ENCODE measurements at places on chromosomes 13 and 19.

DNA sequence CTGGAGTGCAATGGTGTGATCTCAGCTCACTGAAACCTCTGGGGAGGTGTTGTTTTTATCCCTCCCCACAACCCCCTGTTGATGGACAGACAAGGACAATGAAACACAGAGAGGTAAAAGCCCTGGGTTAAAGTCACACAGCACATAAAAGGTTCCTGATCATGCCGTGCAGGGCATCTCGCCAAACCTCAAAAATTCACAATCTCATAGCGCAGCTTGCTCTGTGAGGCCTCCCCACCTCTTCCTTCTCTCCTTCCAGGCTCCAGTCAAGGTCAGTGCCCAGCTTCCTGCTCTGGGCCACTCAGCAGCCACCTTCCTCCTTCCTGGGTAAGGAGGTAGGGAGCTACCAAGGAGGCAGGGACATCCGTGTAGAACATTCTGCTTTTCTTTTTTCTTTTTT is 2.3 kb downstream of the FUT2 start:
- DNase-seq = no peak

- DNase-seq = no peak
Observed at GRCh38 chr13:67493835-67494234, 263.7 kb upstream of the PCDH9 start.

DNA sequence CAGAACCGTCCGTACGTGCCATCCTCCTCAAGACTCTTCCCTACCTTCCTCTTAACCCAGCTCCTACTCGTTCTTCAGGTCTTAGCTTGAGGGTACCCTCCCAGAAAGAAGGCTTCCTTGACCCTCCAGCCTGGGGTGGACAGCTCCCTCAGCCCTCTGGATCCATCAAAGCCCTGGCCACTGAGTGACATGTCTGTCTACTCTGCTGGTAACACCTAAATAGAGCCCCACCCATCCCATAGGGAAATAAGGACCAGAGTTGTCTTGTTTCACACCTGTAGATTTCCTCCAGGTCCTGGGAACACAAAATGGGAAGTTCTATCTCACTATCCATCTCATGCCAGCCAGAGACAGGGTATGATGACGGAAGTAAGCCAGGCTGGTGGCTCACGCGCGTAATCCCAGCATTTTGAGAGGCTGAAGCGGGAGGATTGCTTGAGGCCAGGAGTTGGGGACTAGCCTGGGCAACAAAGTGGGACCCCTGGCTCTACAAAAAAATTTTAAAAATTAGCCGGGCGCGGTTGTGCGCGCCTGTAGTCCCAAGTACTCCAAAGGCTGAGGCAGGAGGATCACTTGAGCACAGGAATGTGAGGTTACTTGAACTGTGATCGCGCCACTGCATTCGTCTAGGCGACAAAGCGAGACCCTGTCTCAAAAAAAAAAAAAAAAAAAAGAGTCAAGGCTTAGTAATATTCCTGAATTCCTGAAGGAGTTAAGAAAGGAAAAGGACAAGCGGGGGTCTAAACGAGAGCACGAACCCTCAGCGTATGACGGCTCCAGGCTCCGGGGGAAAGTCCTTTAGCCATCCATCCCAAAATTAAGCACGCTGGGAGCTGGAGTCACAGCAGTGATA is 566 bp upstream of the CCDC97 start:
- no peak for DNase-seq

DNA sequence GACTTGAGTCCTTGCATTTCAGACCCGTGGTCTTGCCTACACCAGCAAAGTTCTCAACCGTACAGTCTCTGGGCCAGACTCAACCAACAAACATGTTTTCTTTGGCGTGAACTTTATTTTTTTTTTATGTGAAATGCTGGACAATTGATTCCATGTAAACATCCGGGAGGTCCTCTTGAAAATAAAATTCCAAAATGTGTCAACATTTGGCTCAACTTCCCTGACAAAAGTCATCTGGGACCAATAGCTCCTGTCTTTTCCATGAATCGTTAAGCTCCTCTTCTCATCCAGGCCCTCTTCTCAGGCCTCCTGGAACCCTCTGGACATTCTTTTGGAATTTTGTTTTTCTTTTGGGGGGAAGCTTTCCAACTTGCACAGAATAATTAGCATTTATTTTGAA is 2.7 kb downstream of the ALDH16A1 start:
- no peak for DNase-seq

DNA sequence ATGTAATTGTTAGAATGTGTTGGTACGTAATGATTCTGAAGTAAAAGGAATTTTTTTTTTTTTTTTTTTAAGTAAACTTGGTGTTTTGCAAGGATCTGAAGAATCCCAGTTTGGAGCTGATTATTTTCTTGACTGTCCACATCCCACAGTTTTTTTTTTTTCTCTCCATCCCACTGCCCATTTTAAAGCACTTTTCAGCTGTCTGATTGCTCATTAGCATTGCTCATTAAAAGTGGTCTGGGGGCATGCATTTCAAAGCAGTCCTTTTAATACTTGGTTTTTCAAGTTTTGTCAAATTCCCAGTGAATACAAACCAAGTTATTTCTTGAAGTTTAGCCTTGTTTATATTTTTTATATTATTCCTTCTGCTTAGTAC is 44.1 kb downstream of the SLAIN1 start:
- no peak for DNase-seq

GRCh38 chr13:37690361-37690760 is 91.8 kb upstream of the POSTN start:
- DNase-seq = no peak

GRCh38 chr13:44211704-44212346 is 161.8 kb upstream of the SERP2 start:
- DNase-seq = no peak

DNA sequence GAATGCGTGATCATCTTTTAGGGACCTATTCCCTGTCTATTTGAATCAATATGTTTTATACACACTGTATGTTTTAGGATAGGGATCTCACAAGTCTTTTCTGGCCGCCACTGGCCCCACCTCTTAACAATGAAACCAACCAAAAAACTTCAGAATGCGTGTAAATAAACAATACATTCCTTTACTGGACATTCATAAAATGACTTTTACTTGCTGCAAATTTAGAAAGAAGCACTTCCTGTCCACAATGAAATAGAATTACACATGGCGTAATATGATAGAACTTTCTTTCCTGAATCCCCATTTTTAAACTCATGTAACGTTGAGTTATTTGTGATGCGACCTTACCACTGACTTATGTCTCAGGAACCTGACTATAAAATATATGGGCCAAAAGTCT is 233.6 kb downstream of the SLITRK6 start:
- no peak for DNase-seq

DNA sequence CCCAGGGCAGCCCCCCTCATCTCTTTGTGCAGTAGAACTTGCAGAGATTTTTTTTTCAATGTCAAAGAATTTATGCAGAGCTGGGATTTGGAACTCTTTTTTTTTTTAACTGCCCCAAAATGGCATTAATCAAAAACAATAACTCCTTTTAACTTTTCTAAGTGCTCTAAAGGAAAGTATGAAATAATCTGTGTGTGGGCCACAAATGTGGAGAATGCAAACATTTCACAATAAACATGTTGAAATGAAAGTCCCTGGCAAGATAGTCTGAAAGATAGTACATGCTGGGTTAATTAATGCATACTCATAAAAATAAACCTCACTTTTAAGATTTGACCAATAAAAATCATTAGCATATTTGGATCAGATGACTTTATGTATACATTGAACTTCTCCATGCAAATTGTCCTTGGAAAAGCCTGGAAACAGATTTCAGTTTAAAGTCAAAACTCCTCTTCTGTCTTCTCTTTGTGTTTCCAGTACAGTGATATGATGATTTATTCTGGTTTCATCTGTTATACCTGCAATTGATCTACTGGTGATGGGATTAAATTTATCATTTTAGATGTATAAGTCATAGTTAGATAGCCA is 30.5 kb upstream of the ZNF536 start:
- DNase-seq = no peak

- no peak for DNase-seq
Observed at GRCh38 chr19:13825489-13826441, 30.5 kb downstream of the ZSWIM4 start.

DNA sequence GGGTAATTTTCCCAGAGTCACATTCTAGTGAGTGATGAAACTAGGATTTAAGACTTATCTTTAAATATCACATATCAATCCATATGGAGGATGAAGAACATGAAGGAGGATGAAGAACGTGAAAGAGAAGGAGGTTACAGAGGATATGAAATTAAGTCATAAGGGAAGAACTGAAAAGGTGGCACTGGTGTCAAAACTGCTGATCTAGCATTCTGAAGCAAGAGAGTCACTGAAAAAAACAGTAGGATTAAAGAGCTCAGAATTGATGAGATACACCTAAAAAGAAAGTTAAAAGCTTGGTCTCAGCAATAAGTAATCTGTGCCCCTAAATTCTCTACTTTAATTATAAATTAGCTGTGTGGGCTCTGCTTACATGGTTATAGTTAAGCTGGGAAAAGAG is 156.5 kb downstream of the KCTD12 start:
- DNase-seq = no peak

DNA sequence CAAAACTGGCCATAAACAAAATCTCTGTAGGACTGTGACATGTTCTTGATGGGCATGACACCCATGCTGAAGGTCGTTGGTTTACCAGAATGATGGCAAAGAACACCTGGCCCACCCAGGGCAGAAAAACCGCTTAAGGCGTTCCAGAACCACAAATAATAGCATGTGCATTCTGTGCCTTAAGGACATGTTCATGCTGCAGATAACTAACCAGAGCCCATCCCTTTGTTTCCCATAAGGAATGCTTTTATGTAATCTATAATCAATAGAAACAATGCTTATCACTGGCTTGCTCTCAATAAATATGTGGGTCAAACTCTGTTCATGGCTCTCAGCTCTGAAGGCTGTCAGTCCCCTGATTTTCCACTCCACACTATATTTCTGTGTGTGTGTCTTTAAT is 11.2 kb upstream of the ZNF578 start:
- no peak for DNase-seq

DNA sequence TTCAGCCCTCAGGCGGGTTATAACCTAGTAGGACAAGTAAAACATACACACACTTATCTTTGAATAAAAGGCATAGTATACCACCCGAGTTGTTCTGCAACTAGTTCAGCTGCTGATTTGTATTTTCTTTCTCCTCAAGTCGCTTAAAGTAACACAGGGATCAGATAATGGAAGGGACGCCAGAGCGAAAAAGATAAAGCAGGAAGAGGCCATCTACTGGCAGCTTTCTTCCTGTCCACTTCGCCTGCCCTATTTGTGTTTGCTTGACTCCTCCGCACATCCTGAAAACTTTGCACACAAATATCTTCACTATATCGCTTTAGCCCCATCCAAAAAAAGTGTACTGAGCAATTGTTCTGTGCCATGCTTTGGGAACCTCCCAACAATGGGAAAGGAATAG is 238.0 kb upstream of the SOX21 start:
- no peak for DNase-seq

All from stimulated activated CD8-positive, alpha-beta memory T cell treated with anti-CD3 and anti-CD28 coated beads, Interleukin-4, amount 100 ng/mL, for 1 hour (primary cell).